ENCODE measurements at places on chromosomes 11 and 22. TPM values are rescaled to one million over a fixed set of nuclear protein-coding genes. Genes with fewer than 3 reads are reported as not detected.
A peak's percentile ranks its signal among the peaks of the same experiment; 100 is the strongest.

TCN2 gene
- polyA plus RNA-seq: 7.8 TPM

CD3D gene
- polyA plus RNA-seq: not detected

MPZL3 gene
- polyA plus RNA-seq: not detected

SLC29A2 gene
- polyA plus RNA-seq: 32.6 TPM

CREB3L1 gene
- 11.7 TPM for polyA plus RNA-seq

LIN7C gene
- 30.1 TPM for polyA plus RNA-seq

RFPL1 gene
- polyA plus RNA-seq: 0.32 TPM

IGF2 gene
- 155 TPM for polyA plus RNA-seq

CHRDL2 gene
- not detected for polyA plus RNA-seq

CBLIF gene
- not detected for polyA plus RNA-seq

C11orf16 gene
- not detected for polyA plus RNA-seq

MRTFA gene
- polyA plus RNA-seq: 44.7 TPM

- DNase-seq: no peak
These were observed 35.0 kb upstream of the TP53I11 start for GRCh38 chr11:44985721-44986120.

DNA sequence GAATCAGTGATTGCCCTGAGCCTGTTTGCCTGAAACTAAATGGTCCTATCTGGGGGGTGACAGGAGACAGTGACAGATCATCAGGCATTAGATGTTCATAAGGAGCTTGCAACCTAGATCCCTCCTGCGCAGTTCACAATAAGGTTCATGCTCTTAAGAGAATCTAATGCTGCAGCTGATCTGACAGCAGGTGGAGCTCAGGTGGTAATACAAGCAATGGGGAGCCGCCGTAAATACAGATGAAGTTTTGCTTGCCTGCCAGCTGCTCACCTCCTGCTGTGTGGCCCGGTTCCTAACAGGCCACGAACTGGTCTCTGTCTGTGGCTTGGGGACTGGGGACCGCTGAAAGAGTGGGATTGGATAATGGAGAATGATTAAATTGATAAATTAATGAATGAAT, 14.0 kb downstream of the NOX4 start:
- no peak for DNase-seq

- DNase-seq: no peak
These were observed 67.1 kb downstream of the GRIK4 start for GRCh38 chr11:120578596-120579154.

GRCh38 chr11:95697614-95698408, 91.8 kb downstream of the FAM76B start:
- DNase-seq: peak; percentile 45

DNA sequence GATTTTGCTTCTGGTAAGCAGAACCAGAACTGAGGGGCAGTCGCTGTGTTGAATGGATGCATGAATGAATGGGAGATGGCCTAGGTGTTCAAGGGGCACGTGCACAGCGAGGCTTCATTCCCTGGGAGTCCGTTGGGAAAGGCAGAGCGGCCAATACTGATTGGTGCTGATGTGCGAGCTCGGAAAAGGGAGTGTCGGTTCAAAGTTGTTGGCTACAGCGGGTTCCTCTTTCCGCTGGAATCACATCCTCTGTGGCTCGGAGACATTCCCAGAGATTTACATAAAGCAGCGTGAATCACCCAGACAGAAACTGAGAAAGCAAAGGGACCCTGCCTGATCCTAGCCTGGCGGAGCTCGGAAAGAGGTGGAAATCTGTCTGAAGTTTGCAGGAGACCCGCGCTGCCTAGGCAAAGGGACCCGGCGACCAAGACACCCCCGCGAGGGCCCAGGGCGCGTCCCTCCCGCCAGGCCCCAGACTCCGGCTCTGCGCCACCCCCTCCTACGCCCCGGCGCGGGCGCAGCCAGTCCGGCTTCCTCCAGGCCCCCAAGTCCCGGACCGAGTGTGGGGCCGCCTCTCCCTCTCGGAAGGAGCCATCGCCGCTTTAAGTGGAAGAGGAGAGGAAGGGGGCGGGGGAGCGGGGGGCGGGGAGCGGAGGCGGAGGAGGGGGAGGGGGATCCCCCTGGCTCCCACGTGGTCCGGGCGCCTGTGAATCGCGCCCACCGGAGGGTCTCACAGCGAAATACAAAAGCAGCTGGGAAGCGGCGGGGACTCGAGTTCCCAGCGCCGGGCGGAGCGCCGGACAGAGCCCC, at the start of gene FJX1:
TSS of gene FJX1 (plus strand) at position 774 of the 810 bp plus-strand sequence. CDS start 177 bp downstream, outside the sequence.
- peak; percentile 75 for DNase-seq

GRCh38 chr11:28976801-28977145, 868.6 kb downstream of the METTL15 start:
- DNase-seq: no peak

DNA sequence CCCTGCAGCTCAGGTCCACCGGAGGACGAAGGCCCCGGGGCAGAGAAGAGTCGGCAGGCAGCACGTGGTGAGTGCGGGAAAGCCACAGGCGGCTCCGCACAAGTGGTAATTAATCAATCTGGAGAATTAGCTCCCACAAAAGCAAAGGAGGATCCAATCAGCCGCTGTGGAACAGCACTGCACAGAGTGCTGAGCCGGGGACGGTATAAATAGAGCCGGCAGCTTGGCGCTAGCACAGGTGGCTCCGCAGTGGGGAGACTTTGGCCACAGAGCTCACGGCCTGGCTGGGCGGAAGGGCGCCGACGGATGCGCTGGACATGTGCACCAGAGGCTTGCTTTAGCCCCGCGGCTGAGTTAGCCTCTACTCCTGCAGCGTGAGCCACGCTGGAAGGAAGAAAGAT, 48.9 kb downstream of the IGSF9B start:
- DNase-seq: no peak

GRCh38 chr22:22870577-22871404, 16.8 kb upstream of the IGLL5 start:
- DNase-seq: no peak

DNA sequence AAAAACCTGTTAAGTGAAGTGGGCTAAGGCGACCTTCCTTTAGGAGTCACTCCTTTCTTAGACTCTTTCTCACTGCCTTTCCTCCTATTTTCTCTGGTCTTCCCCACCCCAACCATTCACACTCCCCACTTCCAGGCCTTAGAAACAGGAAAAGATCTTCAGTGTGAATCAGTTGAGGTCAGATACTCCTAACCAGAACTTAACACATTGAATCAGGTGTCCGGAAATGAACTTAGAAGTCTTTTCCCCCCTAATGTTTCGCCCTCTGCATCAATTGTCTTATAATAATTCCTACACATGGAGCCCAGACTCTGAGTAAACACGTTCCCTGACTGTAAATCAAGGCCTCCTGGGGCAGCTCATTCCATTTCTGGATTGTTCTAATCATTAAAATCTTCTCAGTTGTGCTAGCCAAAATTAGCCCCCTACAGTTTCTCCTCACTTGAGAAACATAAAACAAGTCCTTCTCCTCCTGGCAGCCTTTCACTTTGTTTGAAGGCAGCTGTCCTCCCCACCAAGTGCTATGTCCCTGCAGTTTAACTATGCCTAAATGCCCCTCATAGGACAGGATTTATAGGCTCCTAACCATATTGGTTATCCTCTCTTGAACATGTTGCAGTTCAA, 32.7 kb upstream of the USP47 start:
- no peak for DNase-seq

DNA sequence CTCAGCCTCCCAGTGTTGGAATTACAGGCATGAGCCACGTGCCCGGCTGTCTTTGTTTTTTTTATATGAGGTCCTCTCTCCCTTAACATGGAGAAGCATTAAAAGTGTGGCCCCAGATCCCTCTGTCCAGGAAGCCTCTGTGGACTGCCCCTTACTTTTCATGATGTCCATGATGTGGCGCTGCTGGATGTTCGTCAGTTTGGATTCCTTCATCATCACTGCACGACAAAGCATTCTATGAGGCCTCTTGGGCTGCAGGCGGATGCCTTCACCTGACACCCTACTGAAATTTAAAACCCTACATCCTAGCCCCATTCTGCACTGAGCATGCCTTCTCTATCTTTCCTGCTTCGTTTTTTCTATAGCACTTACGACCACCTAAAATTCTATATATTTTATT, 2.1 kb downstream of the C22orf23 start:
- no peak for DNase-seq

GRCh38 chr11:27213232-27213660, 149.8 kb downstream of the CCDC34 start:
- DNase-seq: peak; percentile 86

DNA sequence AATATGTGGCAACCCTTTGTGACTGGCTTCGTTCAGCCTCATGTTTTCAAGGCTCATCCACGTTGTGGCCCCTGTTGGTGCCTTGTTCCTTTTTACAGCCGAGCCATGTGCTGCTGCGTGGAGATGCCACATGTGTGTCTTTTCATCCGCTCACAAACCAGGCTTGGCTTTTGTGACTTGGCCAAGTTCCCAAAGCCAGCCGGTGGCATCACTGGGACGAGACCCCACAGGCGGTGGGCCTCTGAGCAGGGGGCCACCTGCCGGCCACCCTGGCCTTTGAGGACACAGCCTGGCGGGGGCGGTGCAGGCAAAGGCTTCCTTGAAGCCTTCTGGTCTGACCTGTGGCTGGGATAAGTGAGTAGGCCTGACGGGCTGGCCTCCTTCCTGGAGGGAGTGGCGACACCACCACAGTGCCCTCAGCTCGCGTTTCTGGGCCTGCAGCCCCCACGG, 10.5 kb downstream of the GRK2 start:
- DNase-seq: peak; percentile 23

- DNase-seq: peak; percentile 50
These were observed 657 bp downstream of the ELMOD1 start for GRCh38 chr11:107591378-107592230.

GRCh38 chr11:81548123-81548522, 1185.5 kb downstream of the FAM181B start:
- DNase-seq: no peak

DNA sequence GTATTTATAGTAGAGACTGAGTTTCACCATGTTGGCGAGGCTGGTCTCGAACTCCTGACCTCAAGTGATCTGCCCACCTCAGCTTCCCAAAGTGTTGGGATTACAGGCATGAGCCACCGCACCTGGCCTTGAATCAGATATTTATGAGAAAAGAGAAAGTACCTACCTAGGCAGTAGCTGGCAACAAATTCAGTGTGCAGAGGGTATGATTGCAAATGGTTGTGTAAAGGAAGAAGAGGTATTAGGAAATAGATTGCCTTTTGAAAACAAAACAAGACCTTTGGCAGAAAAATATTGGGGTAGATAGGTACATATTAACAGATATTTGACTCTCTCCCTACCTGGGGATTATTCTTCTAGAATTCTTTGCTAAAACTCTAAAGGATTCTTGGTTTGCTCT, 38.5 kb upstream of the LIN7C start:
- DNase-seq: no peak

- DNase-seq: peak; percentile 73
These were observed 113.8 kb downstream of the NECTIN1 start for GRCh38 chr11:119615003-119615881.

GRCh38 chr11:111733611-111734088, 32.5 kb downstream of the PPP2R1B start:
- no peak for DNase-seq

- DNase-seq: no peak
These were observed 11.6 kb upstream of the EXT2 start for GRCh38 chr11:44083906-44084305.

- DNase-seq: no peak
These were observed 89.3 kb downstream of the NAT10 start for GRCh38 chr11:34194576-34195335.

- DNase-seq: no peak
These were observed 1.7 kb upstream of the TUT1 start for GRCh38 chr11:62592989-62593421.

GRCh38 chr22:46502440-46503175, 34.8 kb downstream of the CELSR1 start:
- no peak for DNase-seq

- no peak for DNase-seq
These were observed 532 bp upstream of the VSIG2 start for GRCh38 chr11:124752471-124753102.

DNA sequence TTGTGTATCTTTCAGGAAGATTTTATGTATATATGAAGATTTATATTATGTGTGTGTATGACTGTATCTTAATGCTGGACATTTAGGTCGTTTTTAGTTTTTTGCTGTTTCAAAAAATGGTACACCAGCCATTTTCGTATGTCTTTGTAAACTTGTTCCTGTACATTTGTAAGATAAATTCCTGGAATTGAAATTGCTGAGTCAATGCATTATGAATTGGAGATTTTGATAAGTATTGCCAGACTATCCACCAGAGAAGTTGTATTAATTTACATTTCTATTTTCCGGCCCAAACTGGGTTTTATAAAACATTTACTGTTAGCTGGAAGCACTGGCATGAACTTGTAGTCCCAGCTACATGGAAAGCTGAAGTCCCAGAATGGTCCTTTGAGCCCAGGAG, 24.6 kb downstream of the MRPL48 start:
- DNase-seq: no peak

GRCh38 chr11:124240621-124241397, at the start of gene OR8G1:
Gene OR8G1 (plus strand): TSS chr11:124241095. CDS start chr11:124249676, 8,581 bp downstream.
- no peak for DNase-seq

DNA sequence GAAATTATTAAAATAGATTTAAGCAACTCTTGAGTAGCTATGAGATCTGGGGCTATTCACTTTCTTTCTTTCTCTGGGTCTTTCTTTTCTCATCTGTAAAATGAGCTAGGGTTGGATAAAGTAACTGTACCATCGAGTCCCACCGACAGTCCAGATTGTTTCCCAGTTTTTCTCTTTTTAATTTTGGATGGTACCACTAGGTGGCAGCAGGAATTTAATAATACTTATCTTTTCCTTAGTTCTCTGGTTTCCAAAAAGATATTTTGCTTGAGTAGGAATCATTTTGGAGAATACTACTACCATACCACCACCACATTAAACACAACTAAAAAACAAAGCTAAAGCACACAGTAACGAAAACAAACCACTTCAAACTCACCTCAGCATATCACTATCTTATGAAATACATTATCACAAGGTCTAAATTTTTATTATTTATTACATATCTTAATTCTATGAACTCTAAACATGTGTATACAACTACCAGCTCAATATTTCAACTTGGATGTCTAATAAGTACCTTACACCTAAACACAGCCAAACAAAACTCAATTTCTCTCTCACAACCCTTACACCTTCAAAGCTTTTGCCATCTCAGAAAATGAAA, 584.0 kb downstream of the KCNA4 start:
- DNase-seq: peak; percentile 40

GRCh38 chr22:42331014-42331413, 60.6 kb upstream of the TCF20 start:
- no peak for DNase-seq

Measured in cardiac muscle cell (in vitro differentiated cells and primary cell).